ENCODE measurements at places on chromosomes 2 and 18.

GRCh38 chr2:183696028-183696427, 571.8 kb downstream of the NUP35 start:
- DNase-seq, result no peak

DNA sequence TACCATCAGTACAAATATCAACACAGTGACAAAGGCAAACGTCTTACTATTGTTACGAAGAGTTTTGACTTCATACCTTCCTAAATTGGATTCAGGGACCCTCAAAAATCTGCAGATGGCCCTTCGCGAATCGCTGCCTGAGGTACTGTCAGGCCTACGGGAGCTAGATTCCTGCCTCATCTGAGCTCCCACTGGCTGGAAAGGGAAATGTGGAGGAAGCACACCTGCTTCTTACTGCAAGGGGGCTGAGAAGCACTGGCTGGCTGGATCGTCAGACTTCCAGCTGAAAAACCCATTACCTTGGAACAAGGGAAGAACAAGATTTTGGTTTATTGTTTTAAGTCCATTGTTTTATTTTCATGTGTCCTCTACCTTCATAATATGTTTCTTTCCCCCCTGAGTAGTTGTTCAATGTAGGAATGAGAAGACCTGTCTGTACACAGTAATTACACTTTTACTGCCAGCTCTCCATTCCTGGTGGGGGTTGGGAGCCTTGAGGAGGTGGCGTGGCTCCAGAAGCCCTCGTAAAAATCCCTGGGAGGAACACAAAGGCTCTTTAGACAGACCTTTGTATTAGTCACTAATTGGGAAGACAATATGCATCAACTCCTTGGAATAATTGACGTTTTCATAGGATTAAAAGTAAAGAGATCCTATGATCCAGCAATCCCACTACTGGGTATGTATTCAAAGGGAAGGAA, 124.1 kb upstream of the NOSTRIN start:
- DNase-seq, result no peak

DNA sequence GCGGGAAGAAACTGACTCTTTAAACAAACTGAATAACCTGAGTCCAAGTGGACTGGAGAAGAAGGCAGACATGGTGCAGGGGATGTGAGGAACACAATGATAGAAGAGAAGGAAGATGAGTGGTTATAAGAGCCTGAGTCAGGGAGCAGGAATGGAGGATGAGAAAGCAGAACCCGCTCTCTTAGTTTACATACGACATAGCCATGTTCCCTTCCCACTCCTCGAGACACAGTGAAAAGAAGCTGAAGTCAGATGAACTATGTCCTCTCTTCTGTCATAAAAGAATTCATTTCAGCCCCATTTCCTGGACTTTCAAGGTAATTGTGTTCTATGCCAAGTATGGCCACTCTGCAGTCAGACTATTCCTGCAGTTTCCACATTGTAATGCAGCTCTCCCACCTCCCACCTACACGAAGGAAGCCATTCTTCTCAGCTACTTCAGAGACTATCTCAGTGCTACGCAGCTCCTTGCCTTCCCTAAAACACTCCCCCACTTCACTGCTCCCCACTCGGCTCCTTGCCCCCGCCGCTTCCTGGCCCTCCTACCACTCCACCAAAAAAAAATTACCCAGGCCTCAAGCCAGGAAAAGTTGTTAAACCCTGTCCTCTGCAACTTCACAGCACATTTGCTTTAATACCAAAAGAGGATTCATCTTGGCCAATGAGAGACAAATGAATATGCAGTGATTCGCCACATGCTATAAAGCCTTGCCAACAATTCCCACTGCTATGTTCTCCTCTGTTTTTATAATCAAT, 323.4 kb upstream of the EPHA4 start:
- DNase-seq, result no peak

GRCh38 chr18:58581265-58581664, 47.6 kb downstream of the ALPK2 start:
- no peak for DNase-seq

- no peak for DNase-seq
These were observed 327.6 kb downstream of the NCKAP5 start for GRCh38 chr2:133240491-133241223.

GRCh38 chr18:62183578-62184195, 3.2 kb downstream of the PIGN start:
- DNase-seq, result peak; percentile 30

- no peak for DNase-seq
These were observed 42.4 kb downstream of the KLF7 start for GRCh38 chr2:207123335-207123744.

DNA sequence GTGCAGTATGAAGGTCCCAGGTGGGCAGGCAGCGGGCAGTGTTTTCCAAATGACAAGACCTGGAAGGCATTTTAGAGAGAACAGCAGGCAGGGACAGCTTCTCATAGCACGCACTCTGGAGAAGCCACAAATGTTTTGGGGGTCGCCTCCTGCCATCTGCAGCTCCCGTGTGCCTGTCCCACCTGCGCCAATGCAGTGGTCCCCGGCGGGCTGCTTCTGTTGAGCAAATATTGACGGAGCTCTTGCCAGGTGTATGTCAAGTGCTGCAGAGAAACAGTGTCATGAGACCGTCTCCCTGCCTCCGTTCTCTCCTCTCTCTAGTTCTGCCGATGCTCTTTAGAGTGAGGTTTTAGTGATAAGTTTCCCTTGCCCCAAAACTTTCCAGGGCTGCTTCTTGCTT, 174.8 kb downstream of the LDLRAD4 start:
- no peak for DNase-seq

DNA sequence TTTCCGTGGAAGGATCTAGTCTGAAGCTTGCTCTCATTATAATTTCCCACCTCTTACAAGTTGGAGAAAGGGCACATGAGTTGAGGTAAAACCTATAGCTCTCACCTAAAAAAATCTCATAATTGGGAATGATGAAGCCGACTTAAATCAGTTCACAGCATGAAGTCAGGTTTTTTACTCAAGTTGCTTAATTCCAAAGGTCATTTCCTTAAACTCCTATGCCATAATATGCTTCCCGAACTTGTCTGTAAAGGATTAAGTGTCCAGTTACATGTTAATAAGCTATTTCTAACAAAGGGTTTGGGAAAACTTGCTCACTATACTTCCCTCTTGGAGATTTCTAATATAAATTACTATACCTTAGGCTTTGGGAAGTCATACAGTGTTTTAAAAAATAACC, 481.2 kb downstream of the NUP35 start:
- DNase-seq, result no peak
